ENCODE measurements at places on chromosomes 11 and 22. TPM values are rescaled to one million over a fixed set of nuclear protein-coding genes. Genes with fewer than 3 reads are reported as not detected.

DNA sequence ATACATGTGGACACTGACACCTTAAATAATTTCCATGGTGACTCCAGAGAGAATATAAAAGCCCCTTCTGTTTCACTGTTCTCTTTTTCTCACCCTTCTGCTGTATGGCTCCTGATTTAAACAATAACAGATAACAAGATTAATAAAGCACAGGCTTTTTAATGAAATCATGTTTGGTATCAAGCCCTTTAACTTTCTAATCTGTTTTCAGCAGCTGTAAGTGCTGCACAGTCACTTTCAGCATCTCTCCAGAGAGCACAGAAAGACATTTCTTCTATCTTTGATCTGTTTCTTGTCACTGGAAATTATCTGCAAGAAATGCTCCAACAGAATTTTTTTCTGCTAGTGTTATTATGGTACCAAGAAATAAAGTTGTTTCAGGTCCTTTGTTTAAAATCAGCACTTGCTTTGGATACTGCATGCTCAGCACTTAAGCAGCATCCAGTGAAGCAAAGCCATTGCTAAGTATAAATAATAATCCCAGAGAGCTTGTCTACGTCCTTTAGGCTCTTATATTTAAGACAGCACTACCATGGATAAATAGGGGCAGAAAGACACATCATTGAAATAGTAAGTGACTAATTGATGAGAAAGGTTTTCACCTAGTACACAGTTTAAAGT, 134.2 kb upstream of the CARD18 start:
- no peak overlapping the region for H3K4me3 ChIP-seq
- no peaks in the 10 kb centered on the region for H3K27me3 ChIP-seq
- DNase-seq, result no peak
- no peak overlapping the region for H3K27ac ChIP-seq
- no peaks in the 10 kb centered on the region for H3K36me3 ChIP-seq

- no peaks in the 10 kb centered on the region for H3K27me3 ChIP-seq
- H3K4me1 ChIP-seq, result peaks cover 32% of the 10 kb centered on the region
Observed at GRCh38 chr11:45807792-45808238, 2.9 kb downstream of the SLC35C1 start.

The ZBTB16 gene
- 0.36 TPM for total RNA-seq

DNA sequence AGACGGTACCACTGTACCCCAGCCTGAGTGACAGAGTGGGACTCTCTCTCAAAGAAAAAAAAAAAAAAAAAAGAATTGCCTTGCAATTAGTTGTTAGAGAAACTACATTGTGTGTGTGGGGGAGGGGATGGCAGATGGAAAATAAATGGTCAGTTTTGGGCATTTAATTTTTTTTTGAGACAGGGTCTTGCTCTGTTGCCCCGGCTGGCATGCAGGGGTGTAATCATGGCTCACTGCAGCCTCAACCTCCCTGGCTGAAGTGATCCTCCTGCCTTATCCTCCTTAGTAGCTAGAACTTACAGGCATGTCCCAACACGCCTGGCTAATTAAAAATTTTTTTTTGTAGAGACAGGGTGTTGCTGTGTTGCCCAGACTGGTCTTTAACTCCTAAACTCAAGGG, 36.4 kb downstream of the WEE1 start:
- no peak overlapping the region for H3K27ac ChIP-seq
- H3K4me3 ChIP-seq, result no peak overlapping the region
- no peaks in the 10 kb centered on the region for H3K36me3 ChIP-seq
- peaks cover 23% of the 10 kb centered on the region for H3K4me1 ChIP-seq

The GDPD4 gene
- not detected for total RNA-seq

The CFAP300 gene
- total RNA-seq, result 0.65 TPM

GRCh38 chr22:23274891-23275694, 94.8 kb downstream of the BCR start:
- no peaks in the 10 kb centered on the region for H3K4me1 ChIP-seq
- no peak for DNase-seq
- no peak overlapping the region for H3K4me3 ChIP-seq
- H3K27ac ChIP-seq, result no peak overlapping the region
- no peaks in the 10 kb centered on the region for H3K27me3 ChIP-seq

DNA sequence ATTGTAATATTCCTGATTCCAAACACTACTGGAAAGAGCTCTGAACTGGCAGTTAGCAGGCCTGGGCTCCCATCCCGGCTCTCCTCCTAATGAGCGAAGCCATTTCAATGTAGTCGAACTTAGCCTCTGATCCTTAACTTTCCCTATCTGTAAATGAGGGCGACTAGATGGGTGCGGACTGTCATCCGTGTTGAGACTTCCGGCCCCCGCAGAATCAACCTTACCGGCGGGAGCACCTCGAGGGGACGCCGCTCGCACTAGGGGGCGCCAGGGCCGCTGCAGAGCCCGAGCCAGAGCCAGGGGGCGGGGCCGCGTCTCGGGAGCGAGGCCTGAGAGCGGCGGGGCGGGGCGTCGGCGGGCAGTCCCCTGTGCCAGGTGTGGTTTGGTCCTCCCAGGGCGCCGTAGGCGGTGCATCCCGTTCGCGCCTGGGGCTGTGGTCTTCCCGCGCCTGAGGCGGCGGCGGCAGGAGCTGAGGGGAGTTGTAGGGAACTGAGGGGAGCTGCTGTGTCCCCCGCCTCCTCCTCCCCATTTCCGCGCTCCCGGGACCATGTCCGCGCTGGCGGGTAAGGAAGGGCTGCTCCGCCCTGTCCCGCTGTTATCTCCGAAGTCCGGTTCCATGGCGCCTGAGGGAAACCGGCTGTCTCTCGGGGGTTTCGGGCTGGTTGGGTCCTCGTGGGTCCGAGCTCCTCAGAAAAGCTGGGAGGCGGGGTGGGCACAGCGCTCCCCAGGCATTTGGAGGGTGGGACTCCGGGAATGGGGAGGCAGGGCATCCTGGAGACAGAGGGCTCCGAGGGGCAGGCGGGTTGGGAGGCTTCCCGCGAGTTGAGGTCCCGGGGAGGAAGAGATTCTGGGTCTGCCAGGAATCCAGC, at the start of gene LIMK2:
Gene LIMK2, plus strand, starts transcription at position 437 of the 869 bp plus-strand sequence. Its CDS starts 111 bp downstream, at position 548.
- peaks cover 10% of the 10 kb centered on the region for H3K4me1 ChIP-seq
- peak; percentile 61 for DNase-seq

GRCh38 chr11:63937713-63938478, 906 bp upstream of the NAA40 start:
- H3K4me1 ChIP-seq, result no peaks in the 10 kb centered on the region
- DNase-seq, result no peak
- peak overlapping the region; percentile 15 for H3K27ac ChIP-seq
- peak overlapping the region; percentile 52 for H3K4me3 ChIP-seq
- H3K36me3 ChIP-seq, result no peaks in the 10 kb centered on the region

The TPBGL gene
- total RNA-seq, result 0.20 TPM

The OR4A16 gene
- not detected for total RNA-seq

GRCh38 chr11:30879322-30880005, 293.3 kb upstream of the MPPED2 start:
- H3K27ac ChIP-seq, result no peak overlapping the region
- H3K4me3 ChIP-seq, result no peak overlapping the region
- no peaks in the 10 kb centered on the region for H3K27me3 ChIP-seq
- no peaks in the 10 kb centered on the region for H3K4me1 ChIP-seq
- DNase-seq, result no peak

GRCh38 chr22:37453696-37454095, 26.4 kb upstream of the ELFN2 start:
- no peak for DNase-seq
- peaks cover 22% of the 10 kb centered on the region for H3K4me1 ChIP-seq
- H3K27me3 ChIP-seq, result no peaks in the 10 kb centered on the region

DNA sequence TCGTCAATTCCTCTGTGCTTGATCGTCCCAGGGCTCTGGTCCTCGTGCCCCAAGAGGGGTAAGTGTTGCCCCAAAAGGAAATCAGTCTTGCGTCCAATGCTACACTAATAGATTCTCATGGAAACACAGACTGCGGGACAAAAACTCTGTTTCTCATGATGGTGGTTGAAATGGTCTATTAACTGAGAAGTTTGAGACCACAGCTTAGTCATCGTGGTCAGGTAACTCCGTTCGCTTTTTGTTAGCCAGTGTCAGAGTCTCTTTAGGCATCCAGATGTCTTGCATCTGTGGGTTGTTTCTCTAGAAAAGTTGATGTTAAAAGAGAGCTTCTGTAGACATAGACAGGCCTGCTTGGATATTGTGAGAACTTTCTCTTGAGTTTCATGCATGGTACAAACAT, 104.6 kb upstream of the SORL1-AS1 start:
- peak; percentile 73 for DNase-seq
- H3K27ac ChIP-seq, result no peak overlapping the region
- H3K36me3 ChIP-seq, result no peaks in the 10 kb centered on the region
- H3K4me3 ChIP-seq, result no peak overlapping the region
- H3K4me1 ChIP-seq, result no peaks in the 10 kb centered on the region

The FADD gene
- 37.8 TPM for total RNA-seq

DNA sequence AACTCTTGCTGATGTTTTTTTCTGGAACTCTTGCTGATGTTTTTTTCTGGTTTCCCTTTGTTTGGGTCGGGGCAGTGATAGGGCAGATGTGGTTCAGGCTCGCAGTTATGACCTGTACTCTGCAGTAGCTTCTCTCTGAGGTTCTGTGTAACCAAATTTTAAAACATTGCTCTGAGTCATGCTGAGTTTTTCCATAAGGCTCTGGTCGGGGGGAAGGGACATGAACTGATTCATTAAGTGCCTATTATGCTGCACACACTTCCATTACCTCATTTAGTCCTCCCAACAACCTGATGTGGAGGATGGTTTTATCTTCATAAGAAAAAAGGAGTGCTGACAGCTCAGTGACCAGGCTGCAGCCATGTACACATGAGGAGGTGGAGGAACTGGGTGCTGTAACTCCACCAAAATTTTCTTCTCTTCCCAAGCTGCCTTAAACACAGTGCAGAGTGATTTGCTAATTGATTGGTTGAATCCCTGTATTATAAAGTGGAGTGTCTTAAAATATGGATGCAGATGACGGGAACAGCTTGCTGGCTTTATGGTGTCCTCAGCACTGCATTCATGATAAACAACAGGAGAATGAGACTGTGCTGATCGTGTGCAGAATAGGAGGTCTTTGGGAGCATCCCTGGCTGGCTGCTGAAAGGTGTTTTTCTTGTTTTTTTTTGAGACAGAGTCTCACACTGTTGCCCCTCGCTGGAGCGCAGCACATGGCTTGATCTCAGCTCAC, 19.1 kb downstream of the TNRC6B start:
- peak overlapping the region; percentile 30 for H3K4me3 ChIP-seq
- peak overlapping the region; percentile 67 for H3K27ac ChIP-seq
- DNase-seq, result peak; percentile 96
- no peaks in the 10 kb centered on the region for H3K27me3 ChIP-seq

DNA sequence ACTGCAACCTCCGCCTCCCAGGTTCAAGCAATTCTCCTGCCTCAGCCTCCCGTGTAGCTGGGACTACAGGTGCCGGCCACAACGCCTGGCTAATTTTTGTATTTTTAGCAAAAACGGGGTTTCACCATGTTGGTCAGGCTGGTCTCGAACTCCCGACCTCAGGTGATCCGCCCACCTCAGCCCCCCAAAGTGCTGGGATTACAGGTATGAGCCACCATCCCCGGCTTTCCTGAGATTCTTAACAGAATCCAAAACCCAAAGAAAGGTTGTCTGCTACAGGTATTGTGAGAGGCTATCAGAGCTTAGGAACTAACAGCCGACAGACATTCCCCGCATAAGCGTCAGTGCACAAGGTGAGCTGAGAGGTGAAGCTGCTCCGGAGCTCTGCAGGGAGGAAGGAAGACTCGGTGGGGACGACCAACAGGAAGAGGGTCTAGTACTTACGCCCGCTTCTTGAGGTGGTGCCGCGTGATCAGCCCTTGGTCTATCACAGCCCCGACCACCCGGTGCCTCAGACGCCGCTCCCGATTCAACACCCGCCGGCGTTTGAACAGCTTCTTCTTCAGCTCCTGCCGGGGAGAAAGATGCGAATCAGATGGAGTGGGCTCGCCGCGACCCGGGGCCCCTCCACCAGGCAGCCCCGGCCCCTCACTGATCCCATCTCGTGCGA, 470 bp downstream of the C11orf98 start:
- DNase-seq, result peak; percentile 53
- peak overlapping the region; percentile 67 for H3K27ac ChIP-seq
- no peaks in the 10 kb centered on the region for H3K27me3 ChIP-seq
- peaks cover 16% of the 10 kb centered on the region for H3K4me1 ChIP-seq

DNA sequence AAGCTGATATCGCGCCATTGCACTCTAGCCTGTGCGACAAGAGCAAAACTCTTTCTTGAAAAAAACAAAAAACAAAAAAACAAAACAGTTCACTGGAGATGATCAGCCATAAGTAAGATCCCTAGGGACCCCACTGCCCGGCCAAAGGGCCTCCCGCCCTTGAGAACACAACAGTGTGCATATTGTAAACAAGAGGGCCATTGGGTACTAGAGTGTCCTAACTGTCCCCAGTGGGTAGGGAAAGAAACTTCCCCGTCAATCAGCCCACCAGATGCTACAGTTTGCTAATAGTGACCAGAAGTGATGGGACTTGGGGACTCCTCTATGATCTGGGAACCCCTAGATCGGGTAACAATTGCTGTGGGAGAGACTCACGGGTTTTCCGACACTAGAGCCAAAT, 3.7 kb upstream of the ACY3 start:
- H3K27ac ChIP-seq, result no peak overlapping the region
- no peaks in the 10 kb centered on the region for H3K4me1 ChIP-seq
- H3K27me3 ChIP-seq, result peaks cover 2% of the 10 kb centered on the region

- no peak for DNase-seq
- H3K4me1 ChIP-seq, result peaks cover 11% of the 10 kb centered on the region
- H3K27me3 ChIP-seq, result no peaks in the 10 kb centered on the region
- H3K27ac ChIP-seq, result no peak overlapping the region
Observed at GRCh38 chr11:10862446-10862845, 4.6 kb upstream of the ZBED5 start.

DNA sequence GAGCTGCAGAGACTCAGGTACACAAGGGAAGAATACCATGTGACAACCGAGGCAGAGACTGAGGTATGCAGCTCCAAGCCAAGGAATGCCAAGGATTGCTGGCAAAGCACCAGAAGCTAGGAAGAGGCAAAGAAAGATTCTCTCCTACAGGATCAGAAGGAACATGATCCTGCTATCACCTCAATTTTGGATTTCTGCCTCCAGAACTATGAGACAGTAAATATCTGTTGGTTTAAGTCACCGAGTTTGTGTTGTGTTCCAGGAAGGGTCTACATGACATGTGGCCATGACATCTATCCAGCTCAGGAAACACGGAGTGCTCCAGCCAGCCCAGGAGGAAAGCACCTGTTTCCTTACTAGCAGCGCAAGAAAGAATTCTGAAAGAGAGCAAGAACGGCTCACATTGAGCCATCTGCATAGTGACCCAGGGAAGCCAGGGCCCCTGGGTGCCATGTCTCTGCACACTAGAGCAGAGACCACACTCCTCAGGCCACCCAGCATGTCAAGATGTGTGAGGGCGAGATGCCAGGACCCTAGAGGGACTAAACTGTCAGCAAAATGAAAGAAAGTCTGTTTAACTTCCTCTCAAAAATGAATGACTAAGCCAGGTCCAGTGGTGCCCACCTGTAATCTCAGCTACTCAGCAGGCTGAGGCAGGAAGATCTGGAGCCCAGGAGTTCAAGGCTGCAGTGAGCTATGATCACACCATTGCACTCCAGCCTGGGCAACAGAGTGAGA, 35.6 kb upstream of the GALNT18 start:
- no peak overlapping the region for H3K27ac ChIP-seq
- no peak overlapping the region for H3K4me3 ChIP-seq
- H3K4me1 ChIP-seq, result no peaks in the 10 kb centered on the region
- no peak for DNase-seq

The FERMT3 gene
- total RNA-seq, result 1.6 TPM

GRCh38 chr22:32859743-32860142, 58.2 kb downstream of the TIMP3 start:
- H3K27me3 ChIP-seq, result no peaks in the 10 kb centered on the region
- no peak for DNase-seq
- H3K4me3 ChIP-seq, result no peak overlapping the region
- H3K36me3 ChIP-seq, result peaks cover 49% of the 10 kb centered on the region
- no peaks in the 10 kb centered on the region for H3K4me1 ChIP-seq

Data from astrocyte (in vitro differentiated cells and primary cell).